ENCODE measurements at places on chromosomes 5 and 9. TPM values are rescaled to one million over a fixed set of nuclear protein-coding genes. Genes with fewer than 3 reads are reported as not detected.

The GARIN3 gene
- not detected for total RNA-seq

The TMOD1 gene
- total RNA-seq, result 0.94 TPM

The CLK4 gene
- 84.1 TPM for total RNA-seq

The PCDHGB7 gene
- total RNA-seq, result not detected

The ANXA1 gene
- total RNA-seq, result 553 TPM

The ARL14EPL gene
- not detected for total RNA-seq

The DNAI1 gene
- total RNA-seq, result not detected

The IFNA21 gene
- total RNA-seq, result not detected

The STC2 gene
- total RNA-seq, result not detected

The RASEF gene
- not detected for total RNA-seq

The ZBTB43 gene
- total RNA-seq, result 52.0 TPM

The SLC38A9 gene
- total RNA-seq, result 15.7 TPM

The PAPPA gene
- 0.37 TPM for total RNA-seq

The GADD45G gene
- total RNA-seq, result 14.3 TPM

The SMIM33 gene
- 0.32 TPM for total RNA-seq

DNA sequence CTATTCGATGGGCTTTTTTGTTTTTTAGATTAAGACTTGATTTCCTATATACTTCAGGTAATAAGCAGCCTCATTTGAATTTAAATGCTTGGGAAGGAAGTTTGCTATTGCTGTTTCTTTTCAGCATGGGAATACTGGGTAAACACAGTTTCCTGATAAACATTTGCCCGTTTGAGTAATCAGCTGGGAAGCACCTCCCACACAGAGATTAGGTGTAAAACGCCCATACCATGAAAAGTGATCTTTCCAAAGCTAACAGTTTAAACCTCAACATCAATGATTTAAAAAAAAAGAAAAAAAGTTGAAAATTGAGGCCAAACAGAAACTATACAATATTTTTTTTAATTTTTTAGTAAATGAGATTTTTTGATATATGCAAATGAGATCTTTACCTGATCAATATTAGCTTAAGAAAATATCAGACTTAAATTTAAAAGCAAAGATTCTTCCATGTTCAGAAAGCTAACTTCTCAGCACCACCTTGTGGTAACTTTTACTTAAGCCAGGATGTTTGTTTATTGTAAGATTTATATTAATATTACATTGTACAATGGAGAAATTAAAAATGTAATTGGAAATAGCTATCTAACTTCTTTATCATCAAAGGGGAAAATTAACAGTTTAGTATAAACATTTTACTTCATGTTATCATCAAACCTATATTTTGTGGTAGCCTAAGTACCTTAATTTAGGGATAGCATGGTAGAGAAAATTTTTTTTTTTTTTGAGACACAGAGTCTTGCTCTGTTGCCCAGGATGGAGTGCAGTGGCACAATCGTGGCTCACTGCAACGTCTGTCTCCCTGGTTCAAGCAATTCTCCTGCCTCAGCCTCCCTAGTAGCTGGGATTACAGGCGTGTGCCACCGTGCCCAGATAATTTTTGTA is 39.8 kb downstream of the F2RL2 start:
- DNase-seq, result no peak

- no peak for DNase-seq
Observed at GRCh38 chr9:136728548-136729123, 14.1 kb downstream of the LCN10 start.

DNA sequence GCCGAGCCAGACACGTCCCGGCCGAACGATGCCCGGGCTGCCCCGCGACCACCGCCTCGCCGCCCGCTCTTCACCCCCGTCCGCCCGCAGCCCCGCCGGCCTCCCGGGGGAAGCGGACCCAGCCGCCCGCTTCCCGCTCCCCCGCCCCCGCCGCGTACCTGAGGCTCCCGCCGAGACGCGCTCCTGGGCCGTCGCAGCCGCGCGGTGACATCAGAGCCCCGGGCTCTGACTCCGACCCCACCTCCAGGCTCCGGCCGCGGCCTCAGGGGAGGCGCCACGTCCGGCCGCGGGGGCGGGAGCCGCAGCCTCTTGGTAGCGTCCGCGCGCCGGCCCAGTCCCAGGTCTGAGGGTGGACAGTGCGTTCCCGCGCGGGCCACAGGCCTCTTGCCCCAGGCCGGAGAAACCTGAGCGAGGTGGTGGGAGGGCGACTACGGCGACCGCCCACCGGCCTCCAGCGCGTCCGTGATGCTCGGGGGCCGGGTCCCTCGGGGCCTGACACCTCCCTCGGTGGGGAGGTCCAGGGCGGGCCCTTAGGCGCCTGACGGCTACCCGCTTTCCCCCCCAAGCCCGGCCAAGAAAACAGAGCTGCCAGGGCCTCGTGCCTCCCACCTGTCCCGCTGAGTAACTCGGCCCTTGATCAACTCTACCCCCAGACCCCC is at the start of gene SHROOM1:
Gene SHROOM1 (minus strand): TSS at position 212 of the 659 bp plus-strand sequence. CDS start 4,507 bp downstream, outside the sequence.
- no peak for DNase-seq

DNA sequence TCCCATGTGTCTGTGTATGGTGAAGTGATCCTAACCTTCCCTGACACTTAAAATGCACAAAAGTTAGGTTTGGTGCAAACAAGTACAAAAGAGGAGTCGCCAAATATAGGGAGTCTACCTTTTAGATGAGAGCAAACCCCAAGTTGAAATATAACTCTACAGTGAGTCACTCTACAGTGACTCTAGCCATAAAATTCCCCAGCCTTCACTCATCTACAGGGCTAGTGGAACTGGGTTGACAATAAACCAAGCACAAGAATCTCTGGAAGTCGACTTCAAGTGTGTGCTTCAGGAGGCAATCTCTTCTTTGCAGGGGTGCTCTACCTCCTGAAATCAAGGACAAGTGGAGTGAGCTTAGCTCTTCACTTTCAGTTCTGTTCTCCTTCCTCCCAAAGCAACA is 3.3 kb downstream of the SHISAL2B start:
- no peak for DNase-seq

DNA sequence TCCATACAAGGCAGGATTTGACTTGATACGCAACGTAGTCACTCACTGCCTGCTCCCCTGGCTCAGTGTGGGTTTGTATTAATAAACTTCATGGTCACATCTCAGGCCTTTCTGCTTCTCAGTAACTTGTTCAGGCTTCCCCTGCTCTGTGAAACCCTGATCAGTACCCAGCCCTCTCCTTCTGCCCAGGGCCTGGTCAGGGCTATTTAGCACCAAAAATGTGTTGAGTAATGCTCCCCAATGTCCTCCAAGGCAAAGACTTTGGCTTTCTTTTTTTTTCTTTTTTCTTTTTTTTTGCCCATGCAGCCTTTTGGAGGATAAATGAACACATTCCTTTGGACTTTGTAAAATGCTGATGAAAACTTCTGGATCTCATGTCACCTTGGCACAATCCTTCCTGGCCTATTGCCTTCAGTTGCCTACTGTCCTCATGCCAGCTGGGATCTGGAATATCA is 399.2 kb upstream of the KLF4 start:
- DNase-seq, result no peak

GRCh38 chr9:79107911-79108676 is 463.7 kb upstream of the TLE4 start:
- no peak for DNase-seq

DNA sequence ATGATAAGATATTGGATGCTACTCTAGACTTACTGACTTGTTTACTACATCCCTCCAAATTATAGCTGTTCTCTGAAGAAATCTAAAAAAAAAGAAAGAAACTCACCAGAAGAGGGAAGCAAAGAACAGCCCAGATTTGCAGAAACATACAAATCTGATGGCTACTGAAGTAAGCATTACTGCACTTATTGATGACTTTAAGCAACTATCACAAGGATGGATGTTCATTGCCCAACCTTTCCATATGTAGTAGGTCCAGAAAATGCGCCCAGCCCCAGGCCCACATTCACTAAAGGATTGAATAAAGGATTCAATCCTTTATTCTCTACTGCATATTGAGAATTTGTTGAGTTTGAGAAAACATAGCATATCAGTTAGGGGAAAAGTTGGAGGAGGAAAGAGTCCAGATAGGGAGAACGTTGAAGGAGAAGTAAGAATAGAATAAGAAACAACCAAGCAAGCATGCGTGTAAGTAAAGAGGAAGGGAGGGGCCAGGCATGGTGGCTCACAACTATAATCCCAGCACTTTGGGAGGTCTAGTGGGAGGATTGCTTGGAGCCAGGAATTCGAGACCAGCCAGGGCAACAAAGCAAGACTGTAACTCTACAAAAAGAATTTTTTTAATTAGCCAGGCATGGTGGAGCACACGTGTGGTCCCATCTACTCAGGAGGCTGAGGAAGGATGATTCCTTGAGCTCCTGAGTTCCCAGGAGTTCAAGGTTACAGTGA is 33.8 kb upstream of the DTWD2 start:
- no peak for DNase-seq

DNA sequence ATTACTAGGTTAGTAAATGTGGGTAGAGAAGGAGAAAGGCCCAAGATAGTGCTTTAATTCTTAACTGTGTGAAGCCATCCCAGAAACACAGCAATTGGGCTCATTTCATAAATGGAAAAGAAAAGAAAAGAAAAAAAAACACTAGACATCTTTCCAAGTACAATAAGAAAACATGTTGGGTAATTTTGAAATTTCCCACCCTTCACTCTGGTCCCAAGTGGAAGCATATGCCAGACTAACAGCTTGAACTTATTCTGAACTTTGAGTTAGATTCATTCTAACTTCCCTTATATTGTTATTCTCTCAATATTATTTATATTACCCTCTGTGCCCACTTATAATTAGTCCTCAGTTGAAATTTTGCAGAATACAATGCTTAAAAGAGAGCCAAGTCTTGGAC is 113.4 kb upstream of the GHR start:
- no peak for DNase-seq

DNA sequence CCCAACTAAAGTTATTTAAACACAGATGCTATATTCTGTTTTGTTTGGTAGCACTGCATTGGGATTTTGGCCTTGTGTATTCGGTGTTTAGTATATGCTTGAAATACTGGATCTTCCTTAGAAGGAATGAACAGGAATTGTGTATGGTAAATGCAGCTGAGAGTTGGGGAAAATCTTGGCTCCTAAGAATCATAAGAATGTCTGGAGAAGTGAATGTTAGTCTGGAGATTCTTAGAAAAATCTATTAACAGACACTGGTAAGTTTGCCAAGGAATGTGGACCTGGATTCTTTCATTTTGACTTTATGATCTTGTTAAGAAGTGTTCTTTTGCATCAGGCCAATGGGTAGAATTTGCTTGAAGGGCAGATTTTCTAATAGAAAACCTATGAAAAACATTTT is 38.9 kb downstream of the SNX30 start:
- DNase-seq, result no peak

GRCh38 chr5:164481270-164481669 is 975.9 kb downstream of the MAT2B start:
- DNase-seq, result no peak

GRCh38 chr9:112198646-112199045 is 23.5 kb upstream of the SUSD1 start:
- no peak for DNase-seq

- no peak for DNase-seq
Observed at GRCh38 chr5:165209101-165209727, 1703.8 kb downstream of the MAT2B start.

GRCh38 chr9:127928676-127929624 is 1.6 kb downstream of the PIP5KL1 start:
- no peak for DNase-seq

DNA sequence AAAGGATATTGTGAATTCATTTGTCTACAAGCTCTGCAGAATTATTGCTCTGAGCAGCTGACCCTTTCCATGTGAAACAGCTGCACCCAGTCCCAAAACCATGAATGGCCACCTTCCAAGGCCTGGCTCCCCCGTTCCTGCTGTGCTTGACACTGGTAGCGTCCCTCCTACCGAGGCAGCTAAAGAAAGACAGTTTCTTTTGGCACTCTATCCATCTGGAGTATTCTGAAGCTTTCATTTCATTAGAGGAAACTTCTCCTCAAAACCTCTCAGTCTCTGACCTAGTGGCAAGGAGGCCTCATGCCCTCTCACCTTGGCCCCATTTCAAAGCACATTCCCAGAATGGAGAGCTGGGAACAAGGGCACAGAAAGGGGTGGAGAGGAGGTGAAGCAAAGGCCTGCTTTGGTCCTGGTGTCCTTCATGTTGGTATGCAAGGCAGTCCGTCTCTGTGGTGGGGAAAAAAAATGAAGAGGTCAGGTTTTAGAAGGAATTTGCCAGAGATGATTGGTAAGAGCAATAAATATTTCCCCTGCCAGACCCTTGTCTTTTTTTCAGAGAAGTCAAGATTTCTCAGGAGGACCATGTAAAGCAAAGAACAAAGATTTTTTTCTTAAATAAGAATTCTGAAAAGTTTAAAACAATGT is 232.0 kb downstream of the RFK start:
- no peak for DNase-seq

DNA sequence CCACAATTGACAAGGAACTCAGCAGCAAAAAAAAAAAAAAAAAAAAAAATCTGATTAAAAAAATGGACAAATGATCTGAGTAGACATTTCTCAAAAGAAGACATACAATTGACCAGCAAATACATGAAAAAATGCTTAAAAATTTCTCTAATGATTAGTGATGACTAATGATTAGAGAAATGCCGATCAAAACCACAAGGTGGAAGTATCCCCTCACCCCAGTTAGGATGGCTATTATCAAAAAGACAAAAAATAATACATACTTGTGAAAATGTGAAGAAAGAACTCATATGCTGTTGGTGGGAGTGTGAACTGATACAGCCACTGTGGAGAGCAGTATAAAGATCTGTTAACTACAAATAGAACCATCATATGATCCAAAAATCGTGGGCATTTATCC is 245.3 kb downstream of the OSTF1 start:
- DNase-seq, result no peak

DNA sequence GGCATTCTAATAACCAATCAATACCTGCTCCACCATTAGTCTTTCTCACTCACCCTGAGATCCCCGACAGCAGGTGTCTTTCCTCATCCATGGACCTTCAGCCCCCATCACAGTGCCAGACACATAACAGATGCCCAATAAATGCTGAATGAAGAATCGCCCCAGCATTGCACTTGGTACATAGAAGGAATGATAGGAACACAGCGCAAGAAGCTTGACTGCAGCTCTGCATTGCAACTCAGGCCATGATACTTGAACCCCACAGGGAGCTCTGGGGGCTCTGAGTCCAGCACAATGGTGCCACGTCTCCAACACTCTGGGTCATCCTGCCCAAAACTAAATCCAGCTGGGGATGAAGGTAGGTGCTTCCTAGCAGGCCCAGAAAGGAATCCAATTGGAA is 355.0 kb upstream of the SLC30A5 start:
- DNase-seq, result no peak

- no peak for DNase-seq
Observed at GRCh38 chr5:17477043-17477442, 21.0 kb upstream of the TAF11L2 start.

DNA sequence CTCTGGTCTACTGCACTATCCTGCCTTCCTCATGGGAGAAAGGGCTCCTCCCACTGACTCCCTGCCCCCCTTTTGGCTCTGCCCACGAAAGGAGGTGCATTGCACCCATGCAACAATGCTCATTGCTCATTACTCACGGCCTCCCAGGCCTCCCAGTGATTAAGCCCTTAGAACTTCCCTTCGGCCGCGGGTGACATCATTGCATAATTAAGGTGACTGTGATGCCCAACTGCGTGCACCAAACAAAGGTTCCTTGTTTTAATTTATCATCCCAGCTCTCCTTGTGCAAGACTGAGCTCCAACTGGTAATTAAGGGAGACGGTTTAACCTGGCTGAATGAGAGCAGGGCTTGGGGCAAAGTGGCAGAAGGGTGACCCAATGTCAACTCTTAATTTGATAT is 180.4 kb downstream of the GAS1 start:
- DNase-seq, result no peak

GRCh38 chr5:57745700-57746651 is 263.4 kb upstream of the ACTBL2 start:
- DNase-seq, result no peak

- no peak for DNase-seq
Observed at GRCh38 chr5:167786871-167787578, 504.4 kb upstream of the WWC1 start.

GRCh38 chr5:1262381-1262780 is 32.5 kb downstream of the TERT start:
- DNase-seq, result no peak
